ENCODE measurements at places on chromosomes 6 and 20.

DNA sequence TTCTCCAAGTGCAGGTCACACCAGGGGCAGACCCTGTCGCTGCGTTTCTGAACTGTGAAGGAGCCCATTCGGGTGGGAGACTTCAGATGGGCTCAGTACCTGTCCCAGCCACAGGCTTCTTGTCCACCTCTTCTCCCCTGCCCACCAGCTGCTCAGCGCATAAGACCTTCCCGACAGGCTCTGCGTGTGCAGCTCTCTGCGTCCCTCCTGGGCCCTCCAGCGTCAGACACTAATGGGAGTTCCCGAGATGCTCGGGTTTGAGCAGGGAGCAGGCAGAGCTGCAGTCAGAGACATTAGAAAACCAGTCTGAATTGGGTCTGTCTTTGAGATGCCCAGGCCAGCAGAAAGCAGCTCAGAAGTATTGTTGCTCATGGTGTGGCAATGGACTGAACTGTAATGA lies 50.4 kb downstream of the TCP11 start:
- no peak for DNase-seq

- DNase-seq = no peak
Measured at GRCh38 chr6:96007663-96008062, 8.1 kb upstream of the FUT9 start.

GRCh38 chr6:161961796-161962195 lies 687.9 kb upstream of the AGPAT4 start:
- DNase-seq = no peak

DNA sequence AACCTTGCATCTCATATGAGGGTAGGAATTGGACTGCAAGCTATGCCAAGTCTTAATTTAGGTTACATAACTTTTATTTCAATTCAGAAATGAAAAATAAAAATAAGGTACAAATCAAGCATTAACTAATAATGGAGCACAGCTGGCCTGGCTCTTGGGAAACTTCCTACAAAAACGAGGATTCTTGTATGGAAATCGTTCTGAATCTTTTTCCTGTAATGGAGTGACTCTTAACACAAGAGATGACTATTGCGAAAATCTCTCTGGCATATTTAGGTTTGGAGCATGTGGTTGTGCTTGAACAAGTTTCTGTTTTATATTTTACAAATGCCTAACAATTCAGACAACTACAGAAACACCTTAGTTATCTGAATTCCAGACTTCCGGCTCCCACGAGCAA lies 34.0 kb upstream of the PI16 start:
- DNase-seq = no peak

- no peak for DNase-seq
Measured at GRCh38 chr6:26029857-26030653, 57.2 kb upstream of the HFE start.

- DNase-seq = no peak
Measured at GRCh38 chr6:41692730-41693129, 42.7 kb downstream of the TFEB start.

- DNase-seq = no peak
Measured at GRCh38 chr6:44831002-44831610, 443.6 kb downstream of the CDC5L start.

DNA sequence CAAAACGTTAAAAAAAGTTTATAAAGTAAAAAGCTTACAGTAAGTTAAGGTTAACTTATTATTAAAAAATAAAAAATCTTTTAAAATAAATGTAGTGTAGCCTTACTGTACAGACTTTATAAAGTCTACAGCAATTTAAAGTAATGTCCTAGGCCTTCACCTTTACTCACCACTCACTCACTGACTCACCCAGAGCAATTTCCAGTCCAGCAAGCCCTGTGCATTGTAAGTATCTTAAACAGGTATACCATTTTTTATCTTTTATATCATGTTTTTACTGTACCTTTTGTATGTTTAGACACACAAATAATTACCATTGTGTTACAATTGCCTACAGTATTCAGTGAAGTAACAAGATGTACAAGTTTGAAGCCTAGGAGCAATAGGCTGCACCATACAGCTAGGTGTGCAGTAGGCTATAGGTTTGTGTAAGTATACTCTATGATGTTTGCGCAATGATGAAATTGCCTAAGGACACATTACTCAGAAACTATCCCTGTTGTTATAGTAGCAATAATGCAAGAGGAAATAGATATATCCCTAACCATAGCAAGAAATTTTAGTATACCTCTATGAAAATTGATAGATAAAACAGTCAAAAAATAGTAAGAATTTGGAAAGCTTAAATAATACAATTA lies 39.5 kb downstream of the FBXO5 start:
- peak; percentile 22 for DNase-seq

DNA sequence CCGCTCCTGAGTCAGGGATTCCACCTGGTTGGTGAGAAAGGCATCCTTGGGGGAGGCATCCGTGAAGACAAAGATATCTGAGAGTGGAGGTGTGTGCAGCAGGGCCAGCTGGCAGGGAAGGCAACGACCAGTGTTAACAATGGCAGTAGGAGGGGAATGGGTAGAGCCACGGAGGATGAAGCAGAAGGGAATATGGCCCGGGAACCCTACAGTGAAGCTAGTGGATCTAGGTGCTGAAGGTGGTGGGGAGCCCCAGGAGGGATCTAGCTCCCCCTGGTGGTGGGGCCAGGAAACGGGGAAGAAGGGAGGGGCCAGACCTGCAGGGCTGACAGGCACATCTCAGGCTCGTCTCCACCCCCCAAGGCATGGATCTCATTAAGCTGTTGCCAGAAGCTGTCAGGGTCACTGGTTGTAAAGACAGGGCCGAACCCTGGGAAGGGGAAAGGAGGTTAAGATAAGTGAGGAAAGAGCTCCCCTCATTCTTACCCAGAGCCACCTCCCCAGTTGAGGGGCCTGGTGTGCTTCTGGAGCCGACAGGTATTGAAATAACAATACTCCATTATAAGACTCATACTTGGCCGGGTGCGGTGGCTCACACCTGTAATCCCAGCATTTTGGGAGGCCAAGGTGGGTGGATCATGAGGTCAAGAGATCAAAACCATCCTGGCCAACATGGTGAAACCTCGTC lies 7.3 kb downstream of the VWA7 start:
- DNase-seq = peak; percentile 66

DNA sequence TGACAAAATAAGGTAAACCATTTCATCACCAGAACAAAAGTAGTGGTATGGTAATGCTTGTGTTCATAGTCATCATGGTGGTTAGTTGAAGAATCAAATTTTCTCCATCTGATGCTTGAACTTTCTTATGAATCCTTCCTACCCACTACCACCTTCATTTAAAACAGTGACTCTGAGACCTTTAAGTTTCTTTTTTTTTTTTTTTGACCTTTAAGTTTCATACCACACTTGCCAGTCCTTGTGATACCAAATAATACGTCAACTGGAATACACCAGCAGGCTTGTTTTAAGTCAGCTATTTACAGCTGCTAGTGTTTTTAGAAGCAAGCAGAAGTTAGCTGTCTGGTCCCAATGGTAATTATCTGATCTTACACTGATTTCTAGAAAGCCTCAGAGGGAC lies 413.4 kb upstream of the SOX4 start:
- no peak for DNase-seq

- DNase-seq = no peak
Measured at GRCh38 chr6:145224450-145224849, 510.9 kb downstream of the EPM2A start.

GRCh38 chr6:26318459-26319404 lies 46.3 kb upstream of the BTN3A2 start:
- DNase-seq = no peak

GRCh38 chr20:26167499-26167898 lies 470.8 kb upstream of the ZNF337 start:
- no peak for DNase-seq

GRCh38 chr6:98843271-98844243 lies 9.2 kb downstream of the POU3F2 start:
- no peak for DNase-seq
